MCF 10A (cell line): ENCODE measurements at places on chromosomes 1 and 21. TPM values are rescaled to one million over a fixed set of nuclear protein-coding genes. Genes with fewer than 3 reads are reported as not detected.

DNA sequence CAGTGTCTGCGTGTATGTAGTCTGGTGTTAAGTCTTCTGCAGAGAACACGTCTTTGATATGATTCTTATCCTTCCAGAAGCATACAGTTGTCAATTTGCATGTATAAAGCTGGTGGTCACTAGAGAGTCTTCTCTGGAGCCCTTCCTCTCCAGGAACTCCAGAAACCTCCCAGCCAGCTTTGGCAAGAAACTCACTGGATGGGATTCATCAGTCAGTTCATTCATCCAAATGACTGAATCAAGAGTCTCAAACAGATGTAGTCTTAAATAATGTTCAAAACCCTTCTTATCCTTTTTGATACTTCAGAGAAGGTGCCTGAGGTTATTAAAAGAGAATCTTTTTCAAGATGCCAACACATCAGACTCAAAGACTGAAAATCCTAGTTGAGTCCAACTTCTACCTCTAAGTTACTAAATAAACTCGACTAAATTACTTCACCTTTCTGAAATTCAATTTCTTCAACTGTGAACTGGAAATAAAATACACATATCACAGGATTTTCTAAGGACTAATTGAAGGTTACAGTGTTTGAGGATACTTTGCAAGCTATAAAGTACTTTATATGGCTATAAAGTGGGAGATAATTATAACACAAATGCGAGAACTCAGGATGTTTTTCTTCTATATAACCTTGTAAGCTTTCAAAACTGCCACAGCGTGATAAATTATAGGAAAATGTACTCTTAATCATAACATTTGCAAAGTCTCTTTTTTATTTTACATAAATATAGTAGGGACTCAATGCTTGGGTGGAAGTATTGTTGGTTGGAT, 252.4 kb downstream of the FGGY start:
- DNase-seq = no peak

The IRF2BP2 gene
- total RNA-seq = 149 and 217 TPM in 2 replicates

DNA sequence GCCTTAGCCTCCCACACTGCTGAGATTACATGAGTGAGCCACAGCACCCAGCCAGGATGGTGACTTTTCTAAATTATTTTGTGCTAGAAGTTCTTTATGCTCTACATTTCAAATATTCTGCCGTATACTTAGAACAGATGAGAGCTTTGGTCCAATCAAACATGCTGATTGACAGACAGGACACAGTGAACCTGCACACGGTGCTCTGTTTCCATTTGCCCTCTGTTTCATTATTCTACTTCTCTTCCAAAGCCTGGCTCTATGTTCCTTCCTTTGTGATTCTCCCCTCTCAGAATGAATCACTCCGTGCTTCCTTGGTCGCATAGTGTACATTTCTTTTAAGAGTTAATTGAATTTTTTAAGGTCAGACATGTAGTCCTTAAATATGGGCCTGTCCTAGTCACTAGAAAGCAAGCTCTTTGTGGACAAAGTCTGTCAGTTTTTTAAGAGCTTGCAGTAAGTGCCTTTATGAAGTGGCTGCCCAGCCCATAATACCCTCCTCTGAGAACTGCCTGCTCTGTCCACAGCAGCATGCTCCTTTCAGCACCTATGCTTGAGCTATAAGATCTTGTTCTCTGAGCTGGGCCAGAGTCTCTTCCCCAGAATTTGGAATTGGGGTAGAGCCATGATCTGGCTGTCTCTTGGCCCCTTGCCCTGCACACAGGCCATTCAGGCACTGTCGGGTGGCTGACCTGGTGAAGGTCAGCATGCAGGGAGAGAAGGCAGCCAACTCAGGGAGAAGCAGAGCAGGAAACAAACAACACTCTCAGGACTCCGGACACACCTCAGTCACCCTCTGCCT, 66.8 kb upstream of the SLC44A3 start:
- DNase-seq = no peak

DNA sequence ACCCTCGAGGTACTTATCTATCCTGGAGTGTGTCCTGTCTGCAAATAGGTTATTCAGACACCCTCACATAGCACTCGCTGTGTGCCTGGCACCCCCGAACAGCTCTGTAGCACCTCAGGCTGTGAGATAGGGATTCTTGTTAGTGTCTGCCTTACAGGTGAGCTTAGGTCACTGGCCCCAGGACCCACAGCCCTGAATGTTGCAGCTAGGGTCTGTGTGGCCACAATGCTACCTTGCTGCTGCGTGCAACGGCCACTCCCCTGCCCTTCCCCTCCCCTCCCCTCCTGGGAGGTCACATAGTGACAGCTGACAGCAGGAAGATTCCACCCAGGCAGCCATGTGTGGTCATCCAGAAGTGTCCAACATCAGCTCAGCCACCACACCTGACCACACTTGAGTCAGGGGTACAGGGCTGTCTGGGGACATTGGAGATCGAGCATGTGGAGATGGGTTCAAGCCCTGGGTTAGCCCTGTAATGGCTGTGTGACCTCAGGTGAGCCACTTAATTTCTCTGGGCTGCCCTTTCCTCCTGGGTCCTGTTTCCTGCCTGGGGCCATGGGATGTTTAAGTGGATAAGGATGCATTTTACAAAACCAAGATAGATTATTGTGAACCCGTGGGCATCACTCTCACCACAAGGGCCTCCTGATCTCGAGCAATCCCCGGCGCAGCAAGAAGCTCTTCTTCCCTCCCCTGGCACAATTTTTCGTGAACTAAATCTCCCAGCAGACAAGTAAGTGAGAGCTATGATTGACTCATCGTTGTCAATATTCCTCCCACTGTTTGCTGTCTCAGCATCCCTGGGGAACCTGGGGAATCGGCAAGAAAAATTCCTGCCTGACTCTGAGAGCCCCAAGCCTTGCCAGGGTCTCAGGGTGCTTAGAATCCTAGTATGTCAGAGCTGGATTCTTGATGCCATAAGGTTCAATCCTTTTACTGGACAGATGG, 208.7 kb downstream of the PTPRU start:
- DNase-seq = no peak

The TMIGD3 gene
- not detected in 2 replicates for total RNA-seq
